ENCODE measurements at places on chromosomes 6 and 20.

- peak; percentile 77 for DNase-seq
Measured at GRCh38 chr6:134035823-134036296, 16.6 kb downstream of the SLC2A12 start.

GRCh38 chr6:44216677-44217331 is at the start of gene MYMX:
Gene MYMX (plus strand): TSS chr6:44216926. CDS start chr6:44217472, 546 bp downstream.
- peak; percentile 82 for DNase-seq

GRCh38 chr6:35018182-35018519 is 123.0 kb downstream of the TCP11 start:
- no peak for DNase-seq

DNA sequence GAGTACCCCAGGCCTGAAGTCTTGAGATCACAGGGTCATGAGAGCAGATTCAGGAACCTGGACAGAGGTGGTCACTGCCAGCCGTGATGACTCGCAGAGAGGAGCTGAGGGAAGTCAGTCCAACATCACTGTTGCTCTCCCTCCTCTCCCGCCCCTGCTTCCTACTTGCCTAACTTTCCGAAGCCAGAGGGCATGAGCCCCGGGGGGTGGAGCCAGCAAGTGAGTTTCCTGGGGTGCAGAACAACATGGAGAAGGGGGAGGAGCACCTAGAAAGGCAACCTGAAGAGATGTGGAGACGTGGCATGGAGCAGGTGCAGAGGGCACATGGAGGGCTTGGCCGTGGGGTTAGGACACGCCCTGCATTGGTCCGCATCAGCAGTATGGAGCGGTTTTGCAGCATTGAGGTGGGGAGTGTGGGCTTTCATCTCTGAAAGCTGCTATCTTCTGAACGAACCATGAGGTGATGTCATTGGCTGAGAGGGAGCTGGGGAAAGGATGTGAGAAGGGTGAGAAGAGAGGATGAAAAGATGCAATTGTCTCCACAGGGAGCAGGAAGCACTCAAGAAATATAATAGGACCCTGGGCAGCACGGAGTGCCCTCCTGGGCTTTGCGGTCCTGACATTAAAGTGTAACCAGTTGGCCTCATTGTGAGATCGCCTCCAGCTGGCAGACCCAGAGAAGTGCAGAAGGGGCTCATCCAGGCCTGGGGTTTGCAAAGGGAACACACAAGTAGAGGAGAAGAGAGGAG is 25.0 kb downstream of the GDAP1L1 start:
- DNase-seq = no peak

DNA sequence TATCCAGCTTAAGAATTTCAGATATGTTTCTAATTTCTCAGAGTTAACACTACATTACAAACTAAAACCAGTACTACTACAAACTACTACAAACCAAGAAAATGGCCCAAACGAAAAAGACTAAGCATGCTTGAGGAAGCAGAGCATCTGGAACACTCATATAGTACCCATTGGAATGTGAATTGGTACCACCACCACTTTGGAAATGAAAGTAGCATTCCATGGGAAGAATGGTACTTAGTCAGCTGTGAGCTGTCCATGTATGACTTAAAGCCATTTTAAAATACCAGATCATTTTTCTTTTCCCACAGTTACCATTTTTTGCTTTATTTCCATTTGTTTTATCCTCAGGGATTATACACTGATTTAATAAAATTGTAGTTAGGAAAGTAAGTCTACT is 30.5 kb downstream of the FBXO9 start:
- DNase-seq = no peak
